Caudate nucleus (tissue), 63 donors: ENCODE measurements at places on chromosomes 1 and 21.

- no peak for DNase-seq
Observed at GRCh38 chr1:159261311-159261710, 40.8 kb upstream of the FCER1A start.

GRCh38 chr1:218771931-218772330 lies 401.7 kb upstream of the LYPLAL1 start:
- DNase-seq: no peak

- DNase-seq: no peak
Observed at GRCh38 chr1:101440485-101440884, 203.7 kb downstream of the S1PR1 start.

GRCh38 chr1:56115701-56116100 lies 463.7 kb downstream of the PLPP3 start:
- no peak for DNase-seq

DNA sequence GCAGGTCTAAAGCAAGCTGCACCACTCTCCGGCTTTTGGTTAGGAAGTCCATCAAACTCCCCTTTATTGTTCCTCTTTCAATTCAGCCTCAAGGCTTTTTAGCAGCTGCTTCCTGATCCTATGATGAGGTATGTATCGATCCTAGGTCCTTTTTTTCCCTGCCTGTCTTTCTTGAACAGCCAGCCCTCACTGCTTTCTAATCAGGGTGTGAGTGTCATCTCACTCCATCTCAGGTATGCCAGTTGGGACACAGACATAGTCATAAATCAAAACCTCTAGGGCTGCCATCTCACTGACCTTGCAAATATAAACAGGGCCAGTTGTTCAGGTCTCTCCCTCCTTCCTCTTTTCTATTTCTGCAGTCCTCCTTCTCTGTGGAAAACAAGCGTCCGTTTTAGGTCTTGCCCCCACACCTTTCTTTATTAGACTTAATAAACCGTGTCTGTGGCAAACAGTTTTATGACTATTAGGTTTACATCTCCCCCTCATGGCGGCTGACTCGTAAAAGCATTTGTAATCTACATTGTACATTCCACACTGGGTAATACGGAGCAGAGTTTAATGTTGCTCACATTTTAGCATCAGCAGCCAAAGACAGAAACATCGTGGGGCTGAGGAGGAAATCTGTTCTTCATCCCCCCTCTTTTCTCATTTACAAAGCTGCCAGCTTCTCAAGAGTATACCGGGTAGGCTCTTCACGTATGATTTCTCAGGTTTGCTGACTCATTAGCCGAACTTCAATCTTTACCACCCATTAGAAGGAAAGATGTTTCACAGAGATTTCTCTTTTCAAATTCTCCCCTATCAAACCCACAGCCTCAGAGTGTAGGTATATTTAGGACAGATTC lies 11.6 kb downstream of the STYXL2 start:
- no peak for DNase-seq
